Endothelial cell (in vitro differentiated cells): ENCODE measurements at places on chromosomes 11 and 22.

DNA sequence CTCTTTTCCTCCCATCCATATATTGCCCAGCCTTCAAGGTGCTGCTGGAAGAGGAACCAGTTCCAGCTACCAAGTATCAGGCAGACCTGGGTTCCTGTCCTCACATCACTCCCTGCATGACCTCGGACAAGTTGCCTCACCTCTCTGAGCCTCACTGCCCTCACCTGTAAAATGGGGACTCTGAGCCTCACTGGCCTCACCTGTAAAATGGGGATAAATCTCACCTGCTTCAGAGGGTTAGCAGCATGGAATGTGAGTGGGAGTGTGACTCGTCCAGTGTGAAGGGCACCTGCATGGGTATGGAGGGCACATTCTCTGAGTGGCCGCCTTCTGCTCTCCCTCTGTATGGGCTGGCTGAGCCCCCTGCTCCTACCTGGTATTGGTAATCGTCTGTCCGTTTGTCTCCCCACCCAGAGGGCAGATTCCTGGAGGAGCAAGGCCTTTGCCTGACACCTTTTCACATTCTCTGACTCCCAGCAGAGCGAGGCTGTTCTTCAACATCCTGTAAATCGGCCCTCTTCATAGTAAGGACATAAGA lies 3.7 kb downstream of the GRIK4 start:
- peak overlapping the region; percentile 20 for H3K4me3 ChIP-seq
- H3K27ac ChIP-seq, result no peak overlapping the region
- H3K4me1 ChIP-seq, result no peaks in the 10 kb centered on the region
- peaks cover 7% of the 10 kb centered on the region for H3K27me3 ChIP-seq

DNA sequence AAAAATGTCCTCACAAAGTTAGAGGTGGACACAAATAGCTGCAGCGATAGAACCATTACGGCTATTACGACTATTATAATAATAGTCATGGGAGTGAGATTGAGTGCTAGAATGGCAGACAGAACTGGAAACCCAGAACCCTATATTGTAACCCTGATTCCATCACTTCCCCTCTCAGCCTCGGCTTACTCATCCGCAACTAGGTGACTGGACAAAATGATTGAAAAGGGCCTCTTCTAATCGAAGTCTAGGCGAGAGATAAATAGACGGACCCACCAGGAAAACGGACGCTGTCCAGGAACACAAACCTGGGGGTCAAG lies 629 bp downstream of the PSMA1 start:
- peaks cover 16% of the 10 kb centered on the region for H3K36me3 ChIP-seq
- H3K27me3 ChIP-seq, result no peaks in the 10 kb centered on the region
- peaks cover 18% of the 10 kb centered on the region for H3K4me1 ChIP-seq
- H3K4me3 ChIP-seq, result peak overlapping the region; percentile 98
- peak overlapping the region; percentile 98 for H3K27ac ChIP-seq

DNA sequence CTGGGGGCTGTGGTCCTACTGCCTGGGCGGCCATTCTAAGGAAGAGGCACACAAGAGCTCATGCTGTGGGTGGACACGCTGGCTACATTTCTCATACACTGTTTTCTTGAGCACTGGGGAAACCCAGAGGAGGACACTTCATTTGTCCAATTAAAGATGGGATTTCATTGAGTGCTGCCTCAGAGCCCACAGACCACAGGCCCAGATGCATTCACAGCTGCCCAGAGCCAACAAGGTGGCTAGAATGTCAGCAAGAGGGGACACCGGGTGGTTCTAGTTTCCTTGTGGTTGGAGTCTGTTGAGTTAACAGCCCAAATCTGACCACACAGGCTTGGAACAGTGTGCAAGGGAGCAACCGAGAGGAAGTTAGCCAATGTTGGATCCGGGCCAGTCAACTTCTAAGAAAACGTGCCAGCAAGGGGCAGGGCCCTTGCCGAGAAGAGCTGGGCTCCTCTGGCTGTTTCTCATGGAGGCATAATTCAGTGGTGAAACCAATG lies 35.0 kb upstream of the SORL1 start:
- H3K4me3 ChIP-seq, result no peak overlapping the region
- no peak overlapping the region for H3K27ac ChIP-seq
- no peaks in the 10 kb centered on the region for H3K4me1 ChIP-seq
- no peaks in the 10 kb centered on the region for H3K27me3 ChIP-seq
- DNase-seq, result no peak

DNA sequence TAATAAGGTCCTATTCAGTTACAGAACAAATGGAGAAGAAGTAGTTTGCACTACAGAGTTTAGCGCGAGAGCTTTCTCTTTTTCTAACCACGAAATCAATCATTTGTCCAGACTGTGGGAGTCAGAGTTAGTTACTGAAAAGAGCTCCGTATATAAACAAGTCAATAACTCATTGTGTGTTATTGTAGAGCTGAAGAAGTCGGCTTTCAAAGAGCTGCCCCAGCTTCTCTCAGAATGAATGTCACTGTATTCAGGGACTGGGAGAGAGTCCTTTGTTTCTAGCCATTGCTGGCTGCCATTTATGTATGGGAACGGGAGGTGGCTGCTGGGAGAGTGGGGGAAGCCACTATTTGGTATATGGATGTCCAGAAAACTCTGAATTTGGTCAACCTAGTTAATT lies 227.8 kb downstream of the DCDC1 start:
- H3K27me3 ChIP-seq, result no peaks in the 10 kb centered on the region
- no peaks in the 10 kb centered on the region for H3K4me1 ChIP-seq
- no peaks in the 10 kb centered on the region for H3K36me3 ChIP-seq
- H3K4me3 ChIP-seq, result no peak overlapping the region
- DNase-seq, result no peak
- no peak overlapping the region for H3K27ac ChIP-seq

GRCh38 chr11:72511393-72512047 lies 77.2 kb upstream of the CLPB start:
- peak overlapping the region; percentile 0 for H3K4me3 ChIP-seq
- H3K27ac ChIP-seq, result peak overlapping the region; percentile 6
- DNase-seq, result no peak
- H3K36me3 ChIP-seq, result peaks cover 23% of the 10 kb centered on the region
- peaks cover 6% of the 10 kb centered on the region for H3K27me3 ChIP-seq

DNA sequence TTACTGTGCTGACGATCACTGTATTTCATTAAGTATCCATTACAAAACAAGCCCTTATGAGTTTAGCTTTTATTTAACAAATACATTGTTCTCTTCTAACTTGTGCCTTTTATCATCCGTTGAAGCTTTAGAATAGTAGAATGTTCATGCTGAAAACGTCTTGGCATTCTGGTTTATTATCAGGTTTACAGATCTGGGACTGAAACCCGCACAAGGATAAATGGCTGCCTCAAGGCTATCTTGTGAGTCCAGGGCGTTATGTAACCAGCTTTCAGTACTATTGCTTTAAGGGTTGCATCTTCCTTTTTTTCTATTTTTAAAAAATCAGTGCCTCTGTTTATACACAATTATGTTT lies 66.6 kb upstream of the PRODH start:
- H3K36me3 ChIP-seq, result no peaks in the 10 kb centered on the region
- no peak for DNase-seq
- H3K4me1 ChIP-seq, result no peaks in the 10 kb centered on the region
- no peaks in the 10 kb centered on the region for H3K27me3 ChIP-seq
